T-helper 17 cell (primary cell): ENCODE measurements at places on chromosomes 1 and 21.

DNA sequence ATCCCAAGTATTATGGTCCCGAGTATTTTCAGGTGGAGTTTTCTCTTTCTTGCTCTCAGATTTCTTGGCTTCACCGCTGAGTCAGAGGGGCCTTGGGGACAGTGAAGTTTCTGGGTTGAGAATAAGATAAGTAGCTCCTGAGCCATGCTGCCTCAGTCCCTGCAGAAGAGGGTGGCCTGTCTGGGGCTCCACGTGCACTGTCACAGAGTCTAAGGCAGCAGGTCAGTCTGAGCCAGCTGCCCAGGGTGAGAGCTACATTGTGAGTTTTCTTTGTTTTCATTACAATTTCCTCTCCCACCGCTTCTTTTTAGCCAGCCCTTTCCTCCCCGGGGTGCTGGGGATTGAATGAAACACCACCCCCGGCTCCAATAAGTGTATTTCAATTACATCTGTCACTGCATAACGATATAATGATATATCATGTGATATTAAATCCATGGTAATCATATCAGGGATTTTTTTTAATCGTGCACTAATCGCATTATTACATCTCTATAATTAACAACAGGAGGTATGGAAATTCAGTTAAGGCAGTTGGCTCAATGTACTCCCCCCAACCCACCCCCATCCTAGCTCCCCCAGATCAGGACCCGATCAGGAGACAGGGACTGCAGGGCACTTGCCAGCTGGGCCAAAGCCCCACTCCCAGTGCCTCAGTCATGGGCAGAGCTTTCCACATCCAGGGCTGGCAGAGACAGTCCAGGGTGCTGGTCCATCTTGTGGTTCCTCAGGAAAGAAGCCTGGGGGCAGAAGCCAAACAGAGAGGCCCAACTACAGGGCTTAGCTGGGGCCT lies 43.7 kb downstream of the DMAP1 start:
- DNase-seq = no peak

GRCh38 chr21:38291874-38292273 lies 35.1 kb downstream of the KCNJ15 start:
- no peak for DNase-seq

- no peak for DNase-seq
Observed at GRCh38 chr1:2411801-2412394, 466 bp downstream of the PEX10 start.

DNA sequence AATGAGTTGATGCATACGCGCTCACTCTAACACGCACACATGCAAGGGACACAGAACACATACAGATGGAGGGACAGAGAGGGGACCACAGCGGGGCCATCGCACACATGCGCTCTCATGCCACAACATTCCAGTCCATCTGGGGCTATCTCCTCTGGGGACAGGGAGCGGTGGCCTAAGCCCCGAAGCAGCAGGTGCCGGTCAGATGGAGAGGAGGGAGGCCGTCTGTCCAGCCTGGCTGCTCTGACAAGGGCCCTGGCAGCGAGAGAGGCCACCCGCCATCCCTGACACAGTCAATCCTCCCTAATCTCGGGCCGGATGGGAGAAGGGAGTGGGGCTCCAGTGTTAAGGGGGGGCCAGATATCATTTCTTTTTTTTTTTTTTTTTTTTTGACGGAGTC lies 123.5 kb downstream of the KIAA0319L start:
- no peak for DNase-seq

- DNase-seq = no peak
Observed at GRCh38 chr21:14603202-14603601, 57.1 kb upstream of the SAMSN1 start.

- DNase-seq = no peak
Observed at GRCh38 chr1:4269330-4269729, 369.3 kb upstream of the C1orf174 start.

- no peak for DNase-seq
Observed at GRCh38 chr21:33028773-33029384, 3.1 kb downstream of the OLIG2 start.

DNA sequence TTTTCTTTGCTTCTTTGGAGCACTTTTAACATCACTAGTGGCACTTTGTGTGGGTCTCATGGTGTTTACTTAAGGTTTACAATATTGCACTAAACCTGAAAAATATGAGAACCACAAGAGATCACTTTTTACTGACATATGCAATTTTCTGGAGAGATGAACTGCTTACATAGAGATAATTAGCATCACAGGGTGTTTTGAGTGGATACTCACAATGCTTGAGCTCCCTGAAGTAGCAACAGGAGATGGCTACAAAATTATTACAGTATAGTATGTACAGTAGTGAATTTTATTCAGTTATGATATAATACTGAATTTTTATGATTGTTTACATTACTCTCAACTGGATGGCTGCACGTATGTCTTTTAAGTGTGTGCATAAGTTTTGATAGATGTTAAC lies 22.6 kb downstream of the RPRD2 start:
- DNase-seq = no peak

GRCh38 chr1:227888404-227889046 lies 59.2 kb downstream of the WNT9A start:
- DNase-seq = peak; percentile 9

DNA sequence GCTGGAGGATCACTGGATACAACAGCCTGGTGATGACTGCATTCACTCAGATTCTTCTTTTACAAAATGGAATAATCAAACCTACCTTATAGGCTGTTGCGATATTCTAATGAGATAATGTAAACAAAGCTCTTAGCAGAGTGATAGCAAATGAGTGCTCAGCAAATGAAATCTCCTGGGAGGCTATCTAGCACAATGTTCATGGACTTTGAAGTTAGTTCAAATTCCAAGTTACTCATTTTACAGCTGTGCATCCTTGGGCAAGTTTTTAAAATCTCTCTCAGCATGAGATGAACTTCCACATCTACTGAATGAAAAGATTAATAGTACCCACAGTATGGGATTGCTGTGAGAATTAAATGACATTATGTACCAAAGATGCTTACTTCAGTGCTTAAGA lies 80.8 kb upstream of the PAPPA2 start:
- DNase-seq = no peak

DNA sequence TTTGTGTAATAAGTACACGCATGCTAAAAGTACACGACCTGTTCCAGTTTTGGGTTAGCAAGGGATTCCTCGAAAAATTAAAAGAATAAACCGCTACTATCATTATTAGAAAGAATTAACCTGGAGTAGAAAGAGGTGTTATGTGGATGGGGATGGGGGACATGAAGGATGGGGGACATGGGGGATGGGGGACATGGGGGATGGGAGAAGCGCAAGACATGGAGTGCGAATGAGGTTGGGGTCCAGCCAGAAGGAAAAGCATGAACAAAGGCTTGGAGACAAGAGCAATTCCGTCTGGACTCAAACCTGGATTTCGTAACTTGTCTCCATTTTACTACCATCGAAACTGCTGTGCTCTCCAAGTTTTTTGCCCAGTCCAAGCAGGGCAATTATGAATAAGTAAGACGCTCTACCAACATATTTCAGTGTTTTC lies 591 bp upstream of the KDM1A start:
- DNase-seq = no peak

GRCh38 chr1:180247061-180247460 lies 17.0 kb downstream of the LHX4 start:
- DNase-seq = no peak
